ENCODE measurements at places on chromosomes 5 and 9.

DNA sequence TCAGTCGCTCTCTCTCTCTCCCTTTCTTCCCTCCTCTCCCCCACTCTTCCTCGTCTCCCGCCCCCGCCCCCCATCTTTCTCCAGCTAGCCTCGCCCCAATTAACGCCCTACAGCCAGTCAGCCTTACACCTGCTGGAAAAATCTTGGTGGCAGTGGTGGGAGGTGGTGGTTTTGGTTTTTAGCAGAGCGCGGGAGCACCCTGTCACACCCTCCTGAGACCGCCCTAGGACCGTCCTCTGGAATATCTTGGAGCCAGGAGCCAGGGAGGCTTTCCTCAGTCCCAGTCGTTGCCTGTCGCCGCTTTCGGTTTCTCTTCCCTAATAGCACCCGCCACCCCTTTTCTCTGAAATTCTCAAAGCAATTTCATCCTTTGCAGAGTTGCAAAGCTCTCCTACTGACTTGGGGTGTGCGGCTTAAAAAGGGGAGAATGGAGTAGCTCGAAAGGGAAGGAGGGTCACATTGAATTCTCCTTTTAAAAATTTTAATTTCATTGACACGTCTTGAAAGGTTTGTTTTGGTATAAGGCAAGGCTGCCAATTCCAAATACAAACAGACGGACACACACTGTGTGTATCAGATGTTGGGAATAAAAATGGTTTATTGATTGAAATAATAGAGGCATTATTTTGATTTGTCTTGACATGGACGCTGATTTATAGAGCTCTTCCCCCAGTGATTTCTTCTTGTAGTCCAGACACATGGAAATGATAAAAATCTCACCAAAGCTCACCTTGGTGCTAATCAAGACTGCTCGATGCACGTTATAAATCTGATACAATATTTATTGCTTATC lies 301.3 kb downstream of the PARP8 start:
- no peak for DNase-seq

DNA sequence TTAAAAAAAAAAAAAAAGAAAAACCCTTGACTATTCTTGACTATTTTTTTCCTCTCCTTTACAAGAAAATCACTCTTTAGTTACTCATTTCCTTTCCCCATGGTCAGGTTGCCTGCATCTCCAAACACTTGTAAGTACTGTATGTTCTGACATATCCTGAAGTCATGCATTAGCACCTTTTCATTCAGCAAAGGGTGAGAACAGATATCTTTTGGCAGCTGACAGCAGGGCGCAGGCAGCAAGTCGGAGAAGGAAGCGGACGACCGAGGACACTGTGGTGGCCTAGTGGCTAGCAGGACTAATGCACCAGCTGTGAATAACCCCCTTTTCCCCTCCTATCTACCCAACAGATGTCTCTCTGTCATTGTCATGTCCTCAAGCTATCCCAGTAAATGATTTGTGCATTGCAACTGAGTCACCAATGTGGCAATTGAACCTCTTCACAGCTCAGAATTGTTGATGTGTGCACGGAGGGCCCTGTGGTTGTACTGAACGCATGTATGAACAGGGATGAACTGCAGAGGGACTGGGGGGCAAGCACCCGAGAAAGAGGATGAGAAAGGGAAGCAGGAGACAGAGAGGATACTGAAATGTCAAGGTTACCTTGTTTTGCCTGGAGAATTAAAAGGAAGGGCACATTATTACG lies 996.0 kb upstream of the ARRDC3 start:
- no peak for DNase-seq

- peak; percentile 40 for DNase-seq
Observed at GRCh38 chr5:127870914-127871313, 167.7 kb downstream of the CCDC192 start.

- DNase-seq: no peak
Observed at GRCh38 chr5:107640568-107640967, 30.2 kb downstream of the EFNA5 start.

DNA sequence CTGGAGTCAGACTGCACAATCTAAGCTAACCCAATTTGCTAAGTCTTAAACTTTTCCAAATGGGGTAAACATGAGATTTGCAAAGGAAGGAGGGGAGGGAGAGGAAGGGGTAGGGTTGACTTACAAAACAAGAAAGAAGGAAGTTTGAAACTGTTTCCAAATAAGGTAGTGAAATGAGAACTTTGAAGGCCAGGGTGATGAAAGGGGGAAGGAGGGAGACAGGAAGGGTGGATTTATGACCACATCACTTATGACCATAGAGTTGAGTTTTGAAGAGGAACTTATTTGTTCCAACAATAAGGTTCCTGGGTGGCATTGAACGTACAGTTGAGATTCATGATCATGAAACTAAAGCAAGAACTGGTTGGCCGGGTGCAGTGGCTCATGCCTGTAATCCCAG lies 72.5 kb upstream of the DAPK1 start:
- no peak for DNase-seq

DNA sequence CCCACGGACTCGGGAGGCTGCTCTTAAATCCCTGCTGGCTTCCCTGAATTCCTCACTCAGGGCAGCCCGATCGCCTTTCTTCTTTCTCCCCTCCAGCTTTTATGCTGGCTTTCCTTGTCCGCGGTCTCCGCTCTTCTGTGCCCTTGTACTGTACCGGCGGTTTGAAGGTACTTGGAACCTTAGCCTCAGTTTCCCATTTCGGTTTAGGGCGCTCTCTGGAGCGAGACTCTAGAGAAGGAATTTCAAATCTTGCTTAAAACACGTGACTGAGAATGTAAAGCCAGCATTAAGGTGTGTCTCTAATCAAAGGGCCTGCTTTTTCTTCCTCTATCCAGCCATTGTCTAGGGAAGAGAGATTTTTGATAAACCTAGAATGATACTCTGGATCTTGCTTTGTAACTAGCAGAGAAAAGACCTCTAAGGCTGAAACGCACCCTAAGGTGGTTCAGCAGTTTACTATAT lies 650 bp downstream of the GPR107 start:
- DNase-seq: no peak

- no peak for DNase-seq
Observed at GRCh38 chr9:98214811-98215210, 22.4 kb upstream of the CORO2A start.

DNA sequence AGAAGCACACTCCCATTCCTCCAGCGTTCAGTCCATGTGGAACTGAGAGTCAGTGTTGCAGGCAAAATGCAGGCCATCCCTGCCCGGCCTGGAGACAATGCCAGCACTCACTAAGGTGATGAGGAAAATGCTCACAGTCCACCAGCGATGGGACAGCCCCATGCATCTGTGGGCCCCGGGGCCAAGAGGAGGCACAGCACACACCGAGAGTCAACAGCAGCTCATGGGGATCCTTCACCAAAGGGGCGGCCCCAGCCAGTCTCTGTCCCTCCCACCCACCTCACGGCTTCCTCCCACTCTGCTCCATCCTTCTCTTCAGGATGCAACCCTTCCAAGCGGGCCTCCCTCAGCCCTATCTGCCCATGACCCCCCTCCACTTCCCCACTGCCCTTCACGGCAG lies 6.2 kb downstream of the SEMA4D start:
- DNase-seq: no peak

DNA sequence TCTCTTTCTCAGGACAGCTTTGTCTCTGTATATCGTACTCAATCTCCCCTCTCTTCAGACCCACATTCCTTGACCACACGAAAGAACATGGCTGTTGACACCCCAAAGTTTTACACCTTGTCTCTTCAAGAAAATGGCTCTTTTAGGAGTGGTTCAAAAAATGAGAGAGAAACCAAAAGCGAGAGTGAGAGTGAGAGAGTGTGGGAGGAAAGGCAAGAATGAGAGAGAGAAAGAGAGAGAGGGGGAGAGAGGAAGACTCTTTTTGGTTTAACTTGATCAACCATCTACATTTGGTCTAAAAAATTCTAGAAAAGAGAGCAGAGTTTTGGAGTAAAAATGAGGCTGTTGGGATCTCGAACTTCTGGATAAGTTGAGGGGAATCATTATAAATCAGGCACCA lies 581.8 kb upstream of the WWC1 start:
- no peak for DNase-seq

DNA sequence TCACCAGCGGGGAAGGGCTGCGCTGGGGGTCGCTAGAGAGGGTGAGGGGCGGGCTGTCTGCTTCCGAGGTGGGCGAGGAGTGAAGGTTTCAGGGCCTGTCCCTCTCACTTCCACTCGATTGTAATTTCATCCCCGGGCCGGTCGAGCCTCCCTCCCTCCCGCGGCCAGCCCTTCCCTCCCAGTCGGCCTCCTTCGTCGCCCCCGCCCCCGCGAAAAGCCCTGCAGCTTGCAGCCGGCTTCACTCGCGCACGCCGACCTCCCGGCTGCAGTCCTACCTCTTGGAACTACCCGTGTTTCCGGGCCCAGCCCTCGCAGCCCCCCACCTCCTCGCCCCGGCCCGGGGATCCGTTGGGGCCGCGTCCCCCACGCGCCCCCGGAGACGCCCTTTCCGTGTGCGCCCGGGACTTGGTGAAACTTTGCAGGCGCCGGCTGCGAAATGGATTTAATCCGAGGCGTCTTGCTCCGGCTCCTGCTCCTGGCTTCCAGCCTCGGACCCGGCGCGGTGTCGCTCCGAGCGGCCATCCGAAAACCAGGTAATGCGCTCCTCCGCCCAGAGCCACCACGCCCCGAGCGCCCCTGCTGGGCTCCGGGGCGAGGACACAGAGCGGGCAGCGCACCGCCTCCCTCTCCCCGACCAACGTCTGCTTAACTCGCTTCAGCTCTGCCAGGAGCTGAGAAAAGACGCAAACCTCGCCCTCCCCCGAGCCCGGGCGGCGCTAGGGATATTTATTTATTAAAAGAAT lies at the start of gene EGFLAM:
TSS of gene EGFLAM (plus strand) at position 241 of the 743 bp plus-strand sequence. CDS start at position 437, 196 bp downstream.
- no peak for DNase-seq

GRCh38 chr9:18382243-18382642 lies 91.7 kb upstream of the ADAMTSL1 start:
- no peak for DNase-seq

DNA sequence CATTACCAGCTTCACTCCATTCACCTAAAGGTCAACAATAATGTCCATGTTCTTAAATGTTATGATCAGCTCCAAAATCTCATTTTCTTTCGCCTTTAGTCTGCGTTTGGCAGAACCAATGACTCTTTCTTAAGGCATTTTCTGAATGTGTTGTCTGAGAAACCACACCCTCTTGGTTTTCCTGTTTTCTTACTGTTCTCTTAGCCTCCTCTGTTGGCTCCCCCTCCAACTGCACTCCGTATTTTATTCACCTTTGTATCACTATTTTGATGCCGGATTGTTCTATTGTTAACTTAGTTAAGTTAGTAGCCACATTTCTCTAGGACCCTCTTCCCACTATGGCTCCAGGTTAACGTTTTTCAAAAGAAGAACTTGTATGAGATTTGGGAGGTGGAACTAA lies 185.6 kb downstream of the DMAC1 start:
- no peak for DNase-seq

DNA sequence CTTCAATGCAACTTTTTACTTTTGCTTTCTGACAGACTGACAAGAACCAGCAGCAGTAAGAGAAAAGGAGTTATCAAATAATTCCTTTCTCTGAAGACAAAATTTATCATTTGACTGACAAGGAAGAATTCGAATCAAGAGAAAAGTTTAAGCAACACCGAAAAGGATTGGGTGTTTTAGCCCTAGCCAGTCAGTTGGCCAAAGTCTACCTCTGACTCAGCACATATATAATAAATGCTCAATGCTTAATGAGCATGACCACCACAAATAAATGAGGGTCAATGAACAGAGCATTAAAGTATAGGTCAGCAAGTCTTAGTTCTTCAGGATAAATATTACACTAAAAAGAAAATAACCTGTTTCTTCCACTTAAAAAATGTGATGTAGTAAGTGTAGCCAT lies 1603.5 kb upstream of the C9orf72 start:
- DNase-seq: no peak

GRCh38 chr5:127958421-127959011 lies 125.0 kb upstream of the SLC12A2 start:
- DNase-seq: no peak

DNA sequence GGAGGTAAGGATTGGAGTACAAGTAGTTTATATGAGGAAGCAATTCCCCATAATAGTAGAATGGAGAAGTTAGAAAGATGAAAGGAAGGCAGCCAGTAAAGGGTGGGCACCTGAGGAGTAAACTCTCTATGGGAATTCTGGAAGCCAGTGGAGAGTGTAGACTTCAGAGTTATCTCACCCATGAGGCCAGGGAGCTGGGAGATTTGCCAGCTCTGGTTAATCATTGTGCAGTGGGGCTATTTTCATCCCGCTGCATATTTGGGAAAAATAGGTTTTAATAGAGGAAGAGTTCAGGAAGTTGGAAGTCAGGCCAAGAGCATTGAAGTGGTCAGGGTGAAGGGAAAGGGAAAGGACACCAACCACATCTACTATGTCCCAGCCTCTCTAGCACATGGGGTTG lies 242.3 kb upstream of the BRINP1 start:
- no peak for DNase-seq

- DNase-seq: no peak
Observed at GRCh38 chr9:130669965-130670364, 5.6 kb downstream of the PRDM12 start.

- DNase-seq: no peak
Observed at GRCh38 chr5:63648376-63648775, 313.9 kb downstream of the HTR1A start.

DNA sequence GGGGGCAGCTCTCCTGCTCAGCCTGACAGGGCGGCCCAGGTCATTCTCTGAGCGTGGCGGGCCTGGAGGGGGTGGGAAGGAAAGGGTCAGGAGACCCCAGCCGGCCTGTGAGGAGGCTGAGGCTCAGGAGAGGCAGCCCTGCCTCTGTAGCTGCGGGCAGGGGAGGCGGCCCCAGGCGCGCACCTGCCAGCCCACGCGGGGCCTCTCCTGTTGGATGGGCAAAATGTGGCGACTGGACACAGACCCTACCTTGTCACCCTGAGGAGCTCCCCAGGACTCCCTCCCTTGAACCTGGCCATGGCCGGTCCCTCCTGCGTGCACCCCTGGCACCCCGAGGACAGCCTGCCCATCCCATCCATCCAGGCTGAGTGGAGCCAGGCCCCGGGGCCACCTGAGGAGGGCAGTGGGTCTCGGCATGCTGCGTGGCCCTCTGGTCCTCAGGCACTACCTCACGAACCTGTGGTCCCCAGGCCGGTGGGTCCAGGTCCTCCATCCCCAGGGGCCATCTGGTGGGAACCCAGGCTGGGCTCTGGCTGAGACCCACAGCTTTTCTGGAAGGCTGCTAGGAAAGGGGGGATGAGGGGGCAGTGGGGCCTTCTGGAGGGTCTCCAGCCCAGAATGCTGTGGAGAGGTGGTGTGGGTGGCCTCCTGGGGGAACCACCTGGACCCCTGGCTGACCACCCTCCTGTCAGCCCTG lies 15.1 kb upstream of the NRARP start:
- no peak for DNase-seq
